ENCODE measurements at places on chromosomes 3 and 15.

DNA sequence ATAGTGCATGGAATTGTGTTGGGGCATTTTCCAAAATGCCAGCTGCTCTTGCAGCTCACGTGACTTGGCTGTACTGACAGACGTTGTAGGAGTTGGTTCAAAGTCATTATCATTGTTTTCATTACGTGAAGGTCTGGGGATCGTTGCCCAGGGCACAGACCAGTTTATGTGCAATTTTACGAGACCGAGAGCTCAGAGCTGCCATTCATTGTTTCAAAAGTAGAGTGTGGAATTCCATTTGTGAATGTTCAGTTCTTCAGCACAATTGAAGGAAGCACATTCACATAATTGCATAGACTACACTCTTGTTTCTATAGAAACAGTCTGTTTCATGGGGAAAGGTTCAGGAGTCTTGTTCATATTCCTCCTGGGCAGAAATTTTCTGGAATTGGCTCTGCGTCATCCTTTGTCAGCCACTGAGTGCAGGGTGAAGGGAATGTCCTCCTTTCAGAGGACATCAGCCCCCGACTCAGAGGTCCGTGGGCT lies 54.5 kb downstream of the GABRG3 start:
- no peak for DNase-seq

GRCh38 chr15:75153565-75154276 lies 48.0 kb upstream of the C15orf39 start:
- DNase-seq, result no peak

DNA sequence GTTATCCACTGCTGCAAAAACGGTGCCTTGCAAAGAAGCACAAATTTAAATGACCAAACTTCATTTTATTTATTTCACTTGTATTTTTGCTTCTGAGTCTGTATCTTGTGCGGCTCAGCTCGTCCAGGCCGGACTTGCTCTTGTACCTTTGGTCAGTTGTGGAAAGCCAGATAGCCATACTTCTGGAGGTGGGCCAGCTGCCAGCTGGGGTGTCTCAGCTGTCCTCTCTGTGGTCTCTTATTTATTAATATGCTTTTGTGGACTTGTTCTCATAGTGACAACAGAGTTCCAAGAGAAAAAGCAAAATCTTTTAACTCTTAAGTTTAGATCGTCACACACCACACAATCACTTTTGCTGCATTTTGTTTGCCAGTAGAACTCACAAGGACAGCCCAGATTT lies 87.7 kb downstream of the IL1RAP start:
- no peak for DNase-seq

DNA sequence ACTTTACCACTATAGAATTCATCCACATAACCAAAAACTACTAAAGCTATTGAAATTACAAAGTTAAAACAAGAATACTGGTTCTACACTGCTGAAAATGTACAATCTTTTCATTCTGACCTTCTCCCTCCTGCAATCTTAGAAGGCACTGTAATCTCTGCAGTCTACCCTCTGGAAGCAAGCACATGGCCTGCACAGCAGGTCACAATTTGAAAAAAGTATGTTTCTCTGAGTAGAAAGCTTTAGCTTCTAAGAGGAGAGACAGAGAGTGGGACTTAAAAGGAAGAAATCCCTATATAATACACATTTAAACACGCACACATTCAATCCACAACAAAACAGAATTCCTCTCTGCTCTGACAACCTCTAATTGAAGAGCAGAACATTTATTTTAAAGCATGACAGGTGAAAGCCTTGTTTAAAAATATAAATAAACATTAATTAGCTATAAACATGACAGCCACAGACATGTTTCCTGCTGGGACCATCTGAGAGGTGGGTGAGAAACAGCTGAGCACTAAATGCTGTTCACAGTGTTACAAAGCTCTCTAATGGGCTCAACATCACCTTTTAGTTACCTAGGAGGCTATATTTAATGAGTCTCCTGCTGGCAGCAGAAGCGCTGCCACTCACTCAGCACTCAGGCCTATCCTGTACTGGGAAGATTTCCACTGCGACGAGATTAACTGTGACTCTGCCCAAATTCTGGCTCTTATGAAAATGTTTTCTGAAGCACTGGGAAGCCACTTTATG lies 447.4 kb downstream of the AGBL1 start:
- no peak for DNase-seq

- no peak for DNase-seq
Measured at GRCh38 chr3:71271596-71271995, 311.9 kb downstream of the FOXP1 start.

DNA sequence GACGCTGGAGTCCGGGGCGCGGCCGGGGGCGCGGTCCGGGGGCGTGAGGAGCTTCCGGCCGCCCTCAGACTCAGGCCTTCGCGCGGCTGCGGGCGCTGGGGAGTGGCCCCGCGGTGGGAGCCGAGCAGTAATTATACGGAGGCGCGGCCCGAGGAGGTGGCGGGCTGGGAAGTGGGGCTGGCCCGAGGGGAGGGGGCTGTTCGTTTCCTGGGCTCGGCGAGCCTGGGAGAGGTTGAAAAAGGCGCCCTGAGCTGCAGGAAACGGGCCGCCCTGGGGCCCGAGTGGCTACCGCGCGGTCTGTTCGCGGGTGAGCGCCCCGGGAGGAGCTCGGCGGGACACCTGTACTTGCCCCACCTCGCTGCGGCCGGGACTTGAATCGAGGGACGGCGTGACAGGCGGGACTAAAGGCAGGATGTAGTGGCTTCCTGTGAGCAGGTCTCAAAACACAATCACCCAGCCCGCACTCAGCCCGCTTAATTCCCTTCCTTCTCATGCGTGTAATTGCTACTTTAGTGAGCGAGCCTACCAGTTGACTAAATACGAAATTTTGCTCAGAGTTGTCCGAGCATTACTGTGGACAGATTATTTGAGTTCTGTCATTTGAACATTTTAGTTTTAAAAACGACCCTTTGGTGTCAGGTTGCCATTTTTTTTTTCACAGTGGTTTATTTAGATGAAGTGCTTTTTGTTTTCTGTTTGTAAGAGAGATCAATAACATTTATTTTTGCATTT lies 860 bp downstream of the RASA2 start:
- DNase-seq, result peak; percentile 75

GRCh38 chr15:89400782-89401545 lies 66.3 kb upstream of the POLG start:
- DNase-seq, result no peak

DNA sequence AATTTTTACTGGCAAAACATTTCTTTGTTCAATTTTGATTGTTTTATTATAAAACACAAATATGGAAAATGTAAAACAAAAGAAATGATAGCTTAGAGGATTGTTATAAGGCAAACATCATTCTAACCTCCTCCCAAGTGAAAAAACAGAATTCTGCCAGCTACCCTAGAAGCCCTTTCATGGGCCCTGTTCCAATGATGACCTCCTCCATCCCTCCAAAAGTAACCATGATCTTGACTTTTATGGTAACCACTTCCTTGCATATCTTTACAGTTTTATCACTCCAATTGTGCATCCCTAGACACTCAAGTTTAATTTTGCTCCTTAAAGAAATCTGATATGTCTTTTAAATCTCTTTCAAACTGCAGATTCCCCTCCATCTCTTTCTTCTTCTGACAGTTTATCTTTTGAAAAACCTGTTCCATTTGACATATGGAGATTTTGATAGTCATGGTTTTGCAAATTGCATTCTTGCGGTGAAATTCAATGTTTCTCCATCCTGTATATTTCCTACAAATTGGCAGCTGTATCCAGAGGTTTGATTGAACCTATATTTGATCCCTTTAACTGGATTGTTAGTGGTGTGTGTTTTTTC lies 27.0 kb upstream of the TNFAIP8L3 start:
- DNase-seq, result no peak

DNA sequence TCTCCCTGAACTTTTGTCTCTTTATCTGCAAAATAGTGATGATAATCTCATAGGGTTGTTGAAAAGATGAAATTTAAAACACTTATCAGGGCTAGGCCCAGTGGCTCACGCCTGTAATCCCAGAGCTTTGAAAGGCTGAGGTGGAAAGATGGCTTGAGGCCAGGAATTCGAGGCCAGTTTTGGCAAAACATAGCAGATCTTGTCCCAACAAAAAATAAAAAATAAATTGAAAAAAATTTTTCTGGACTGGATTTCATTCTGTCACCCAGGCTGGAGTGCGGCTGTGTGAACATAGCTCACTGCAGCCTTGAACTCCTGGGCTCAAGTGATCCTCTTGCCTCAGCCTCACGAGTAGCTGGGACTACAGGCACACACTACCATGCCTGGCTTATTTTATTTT lies 29.6 kb downstream of the LMLN start:
- no peak for DNase-seq

DNA sequence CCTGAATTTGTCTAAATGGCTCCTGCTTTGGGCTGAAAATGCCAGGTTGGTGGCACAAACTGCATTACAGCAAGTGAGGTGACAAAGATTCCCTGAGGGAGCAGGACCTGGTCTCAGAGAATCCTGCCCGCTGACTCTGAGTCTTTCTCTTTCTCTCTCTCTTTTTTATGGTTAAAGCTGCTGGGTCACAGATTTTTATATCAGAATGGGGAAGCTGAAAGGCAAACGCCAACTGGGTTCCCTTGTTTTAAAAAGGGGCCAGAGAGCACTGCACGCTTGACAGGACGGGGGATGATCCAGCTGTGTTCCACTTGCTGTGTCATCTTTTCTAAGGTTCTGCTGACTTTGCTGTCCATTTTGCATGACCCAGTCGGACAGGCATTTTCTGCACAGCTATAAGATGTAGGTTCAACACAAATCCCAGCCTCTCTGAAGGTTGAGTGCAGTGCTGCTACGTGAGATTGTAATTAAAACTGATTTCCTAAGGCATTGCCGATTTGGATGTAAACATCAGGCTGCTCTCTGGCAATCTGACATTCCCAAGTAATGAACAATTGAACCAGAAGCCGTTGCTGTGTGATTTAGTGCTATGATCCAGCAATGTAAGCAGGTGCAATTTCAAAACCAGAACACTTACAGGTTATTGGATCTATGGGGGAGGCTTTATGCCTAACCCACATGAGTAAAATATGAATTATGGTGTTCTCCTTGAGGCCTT lies 25.8 kb downstream of the ARHGEF3 start:
- no peak for DNase-seq

DNA sequence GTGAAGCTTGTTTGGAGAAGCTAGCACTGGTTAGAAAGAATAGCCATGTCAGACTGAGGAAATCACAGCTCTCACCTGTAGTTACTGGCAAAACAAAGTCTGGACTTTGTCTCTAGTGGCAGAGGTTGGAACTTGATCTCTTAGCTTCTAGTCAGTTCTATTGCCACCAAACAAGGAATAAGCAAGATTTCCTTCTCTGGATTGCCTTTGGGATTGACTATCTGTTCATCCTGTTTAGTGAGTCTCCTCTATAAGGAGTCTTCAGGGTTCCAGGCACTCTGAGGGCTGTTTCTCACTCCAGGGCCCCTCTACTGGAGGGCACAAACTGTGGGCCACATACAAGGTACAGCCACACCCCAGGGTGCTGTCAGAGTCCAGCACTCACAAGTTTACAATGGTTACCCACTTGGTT lies 426.6 kb upstream of the THBS1 start:
- no peak for DNase-seq

DNA sequence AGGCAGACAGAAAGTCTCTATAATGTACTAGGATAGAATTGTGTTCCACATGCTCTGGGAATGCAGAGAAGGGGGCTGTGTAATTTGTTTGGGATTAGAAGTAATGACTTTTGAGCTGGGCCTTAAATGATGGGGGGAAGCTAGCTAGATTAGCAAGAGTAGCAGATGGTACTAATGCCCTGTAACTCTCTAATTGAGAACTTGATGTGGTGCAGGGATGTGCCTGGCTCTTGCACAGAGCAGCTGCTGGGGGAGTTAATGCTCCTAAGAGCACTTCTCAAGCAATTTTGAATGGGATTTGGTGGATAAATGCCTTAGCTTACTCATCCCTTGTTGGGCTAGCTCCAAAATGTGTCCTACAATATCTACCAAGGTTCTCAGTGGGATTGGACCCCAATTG lies 12.4 kb upstream of the SYN2 start:
- DNase-seq, result no peak

DNA sequence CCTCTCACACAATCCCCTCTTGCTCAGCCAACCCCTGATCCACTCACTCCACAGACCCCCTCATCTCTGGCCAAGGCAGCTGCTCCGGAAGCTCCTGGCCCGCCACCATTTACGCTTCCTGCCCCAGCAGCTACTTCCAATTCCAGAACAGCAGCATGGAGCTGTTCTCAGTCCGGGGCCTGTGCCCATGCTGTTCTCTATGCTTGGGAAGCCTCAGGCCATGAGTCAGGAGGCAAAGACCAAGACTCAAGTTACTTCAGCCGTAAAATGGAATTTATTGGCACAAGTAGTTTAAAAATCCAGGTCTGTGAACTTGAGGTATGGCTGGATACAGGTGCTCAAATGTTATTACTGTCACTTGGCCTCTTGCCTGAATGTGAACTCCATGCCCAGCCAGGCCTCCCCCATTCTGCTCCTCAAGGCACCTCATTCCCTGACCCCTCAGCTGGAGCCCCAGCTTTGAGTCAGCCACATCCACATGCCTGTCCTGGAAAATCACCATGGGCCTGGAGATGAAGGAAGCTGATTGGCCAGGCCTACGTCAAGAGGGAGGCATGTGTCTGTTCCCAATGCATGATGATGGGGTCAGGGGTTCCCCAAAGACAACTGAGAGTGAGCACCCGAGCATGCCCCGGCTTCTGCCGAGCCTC lies 31.4 kb upstream of the CACNA2D2 start:
- no peak for DNase-seq

DNA sequence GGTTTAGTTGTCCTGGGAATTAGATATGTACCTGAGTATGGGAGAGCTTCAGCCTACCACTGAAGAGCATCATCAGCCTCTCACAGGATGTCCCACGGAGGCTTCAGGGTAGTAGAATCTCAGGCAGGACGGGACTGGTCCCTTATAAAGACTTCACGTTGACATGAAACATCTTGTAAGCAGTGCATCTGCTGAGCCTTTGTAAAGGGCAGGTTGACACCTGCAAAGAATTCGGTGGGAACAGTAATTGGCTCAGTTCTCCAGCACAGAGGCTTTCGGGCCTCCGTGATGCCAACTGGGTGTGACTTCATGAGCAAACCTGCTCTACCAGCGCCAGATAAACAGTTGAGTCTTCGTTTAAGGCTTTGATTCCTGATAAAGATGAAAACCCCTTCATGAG lies 26.9 kb upstream of the AVEN start:
- DNase-seq, result no peak

DNA sequence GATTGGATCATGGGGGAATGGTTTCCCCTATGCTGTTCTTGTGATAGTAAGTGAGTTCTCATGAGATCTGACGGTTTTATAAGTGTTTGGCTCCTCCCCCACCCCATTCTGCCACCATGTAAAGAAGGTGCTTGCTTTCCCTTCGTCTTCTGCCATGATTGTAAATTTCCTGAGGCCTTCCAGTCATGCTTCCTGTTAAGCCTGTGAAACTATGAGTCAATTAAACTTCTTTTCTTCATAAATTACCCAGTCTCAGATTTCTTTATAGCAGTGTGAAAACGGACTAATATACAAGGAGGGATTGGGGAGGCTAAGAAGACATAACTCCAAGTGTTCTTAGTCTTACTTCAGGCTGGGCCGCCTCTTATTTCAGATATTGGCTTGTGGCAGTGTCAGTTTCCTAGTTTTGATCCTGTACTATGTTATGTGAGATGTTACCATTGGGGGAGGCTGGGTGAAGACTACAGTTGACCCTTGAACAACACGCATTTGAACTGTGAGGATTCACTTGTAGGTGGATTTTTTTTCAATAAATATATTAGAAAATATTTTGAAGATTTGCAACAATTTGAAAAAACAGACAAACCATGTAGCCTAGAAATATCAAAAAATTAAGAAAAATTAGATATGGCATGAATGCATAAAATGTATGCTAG lies 44.9 kb downstream of the NMD3 start:
- no peak for DNase-seq

- DNase-seq, result no peak
Measured at GRCh38 chr15:99181545-99181971, 67.8 kb downstream of the TTC23 start.

Measured in activated T-cell treated with anti-CD3 and anti-CD28 coated beads for 1 hour (primary cell).